Activated naive CD4-positive, alpha-beta T cell treated with anti-CD3 and anti-CD28 coated beads, Interleukin-2, amount 50 U/mL, for 16 hours (primary cell): ENCODE measurements at places on chromosomes 6 and 20.
A peak's percentile ranks its signal among the peaks of the same experiment; 100 is the strongest.

DNA sequence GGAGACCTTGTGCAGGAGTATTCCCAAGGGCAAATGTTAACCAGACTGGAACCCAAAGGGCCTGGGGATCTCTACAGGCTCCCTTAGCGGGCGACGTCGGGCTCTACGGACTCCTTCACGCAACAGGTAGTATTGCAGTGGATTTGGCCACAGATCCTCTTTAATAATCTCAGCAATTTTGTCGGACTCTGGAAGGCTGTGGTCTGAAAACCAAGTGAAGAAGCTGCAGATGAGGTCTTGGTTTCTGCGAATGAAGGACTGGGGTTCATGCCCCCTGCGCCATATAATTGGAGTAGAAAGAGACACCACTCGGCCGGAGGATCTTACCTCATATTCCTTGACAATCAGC lies 1.3 kb downstream of the TSPYL1 start:
- DNase-seq = no peak

- DNase-seq = no peak
Observed at GRCh38 chr6:53546281-53546680, 1.4 kb upstream of the GCLC start.

DNA sequence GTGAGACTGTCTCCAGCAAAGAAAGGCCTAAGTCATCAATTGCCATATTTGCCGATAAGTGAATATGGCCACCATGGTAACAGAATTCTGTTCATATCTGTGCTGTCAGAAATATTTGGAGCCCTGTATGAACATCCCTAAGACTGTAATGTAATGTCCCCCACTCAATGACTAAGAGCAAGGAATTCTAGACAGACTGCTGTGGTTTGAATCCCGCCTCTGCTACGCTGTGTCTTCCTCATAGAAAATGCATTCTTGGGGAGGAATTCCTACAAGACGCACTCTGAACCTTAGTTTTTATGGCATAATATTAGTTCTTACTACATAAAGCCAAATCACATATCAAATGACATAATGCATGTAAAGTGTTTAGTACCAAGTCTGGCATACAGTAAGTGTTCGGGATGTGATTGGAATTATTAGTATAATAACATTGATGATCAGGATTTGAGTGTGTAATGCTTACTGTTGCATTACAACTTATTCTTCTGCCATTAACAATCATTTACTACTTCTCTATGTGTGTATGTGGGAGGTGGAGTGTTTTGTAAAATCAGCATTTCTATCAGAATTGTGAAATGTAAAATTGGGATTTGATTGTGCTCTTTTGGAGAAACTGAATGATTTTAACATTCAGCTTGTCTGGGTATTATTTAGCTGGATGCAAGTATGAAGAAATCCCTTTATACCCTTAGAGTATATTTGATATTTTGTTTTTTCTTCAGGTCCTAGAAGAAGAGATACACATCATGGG lies 103.0 kb downstream of the OLIG3 start:
- DNase-seq = no peak

DNA sequence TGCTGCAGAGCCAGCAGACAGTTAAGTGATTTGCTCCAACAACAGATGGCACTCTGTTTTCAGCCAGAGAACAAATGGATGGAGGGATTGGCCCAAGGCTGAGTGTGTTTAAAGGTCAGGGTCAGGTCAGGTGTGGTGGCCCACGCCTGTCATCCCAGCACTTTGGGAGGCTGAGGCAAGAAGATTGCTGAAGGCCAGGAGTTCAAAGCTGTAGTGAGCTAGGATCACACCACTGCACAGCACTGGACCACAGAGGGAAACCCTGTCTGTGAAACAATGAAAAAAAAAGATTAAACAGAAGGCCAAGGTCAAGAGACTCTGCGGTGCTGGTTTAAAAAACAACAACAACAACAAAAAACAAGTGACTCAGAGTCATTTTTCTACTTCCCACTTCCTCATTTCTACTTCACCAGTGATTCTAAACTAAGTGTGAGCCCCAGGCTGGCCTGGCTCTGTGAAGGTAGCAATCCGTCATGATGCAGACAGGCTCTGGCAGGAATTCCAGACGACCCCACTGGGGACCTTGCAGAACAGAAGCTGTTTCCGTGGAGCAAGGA lies 42.5 kb upstream of the ARMC2 start:
- DNase-seq = no peak

DNA sequence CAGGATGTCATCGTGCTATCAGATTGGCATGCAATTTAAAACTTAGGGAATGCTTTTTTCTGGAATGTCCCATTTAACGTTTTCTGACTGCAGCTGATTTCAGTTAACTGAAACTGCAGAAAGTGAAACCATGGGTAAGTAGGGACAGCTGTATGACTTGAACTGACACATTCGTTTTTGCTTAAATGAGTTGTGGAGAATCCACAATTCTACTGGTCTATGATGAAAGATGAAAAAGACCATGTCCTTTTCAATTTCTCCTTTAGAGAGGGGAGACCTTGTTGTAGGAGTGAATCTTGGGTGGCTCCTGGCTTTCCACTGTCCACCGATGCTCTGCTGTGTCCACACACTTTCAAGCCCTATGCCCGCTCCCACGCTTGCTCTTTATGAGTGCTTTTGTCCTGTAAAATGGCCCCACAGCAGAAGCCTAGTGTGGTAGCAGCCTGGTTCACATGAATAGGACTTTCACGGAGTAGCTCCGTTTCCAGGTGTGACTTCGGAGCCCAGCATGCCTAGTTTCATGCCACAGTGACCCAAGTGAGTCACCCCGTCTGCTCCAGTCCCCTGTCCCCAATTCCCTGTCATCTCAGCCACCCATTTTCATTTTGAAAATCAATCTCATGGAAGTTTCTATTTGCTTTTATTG lies 21.9 kb downstream of the DYNLT1 start:
- no peak for DNase-seq

DNA sequence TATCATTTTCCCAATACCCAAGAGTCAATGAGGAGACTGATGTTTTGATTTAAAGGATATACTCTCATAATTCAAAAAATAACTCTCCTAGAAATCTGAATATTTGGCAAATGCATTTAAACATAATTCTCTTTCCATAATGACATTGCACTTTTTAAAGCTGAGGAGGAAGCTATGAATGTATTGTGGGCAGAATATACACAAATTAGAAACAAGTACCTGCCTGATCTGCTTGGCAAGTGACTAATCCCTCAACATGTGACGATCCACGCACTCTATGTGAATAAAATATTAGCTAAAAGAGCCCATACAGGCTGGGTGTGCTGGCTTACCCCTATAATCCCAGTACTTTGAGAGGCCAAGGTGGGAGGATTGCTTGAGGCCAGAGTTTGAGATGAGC lies 88.3 kb upstream of the CCDC28A start:
- no peak for DNase-seq

- DNase-seq = no peak
Observed at GRCh38 chr6:170057034-170057734, 233.7 kb downstream of the DLL1 start.

GRCh38 chr6:65231616-65232015 lies 475.4 kb downstream of the EYS start:
- no peak for DNase-seq

GRCh38 chr20:50389438-50389807 lies 120.8 kb upstream of the PTPN1 start:
- no peak for DNase-seq

- no peak for DNase-seq
Observed at GRCh38 chr20:62359043-62359490, 8.0 kb downstream of the LAMA5 start.

GRCh38 chr6:24394780-24395437 lies 7.8 kb upstream of the MRS2 start:
- DNase-seq = no peak

GRCh38 chr20:32924781-32925180 lies 66.1 kb downstream of the EFCAB8 start:
- no peak for DNase-seq

GRCh38 chr6:89475634-89476033 lies 42.7 kb downstream of the ANKRD6 start:
- DNase-seq = no peak

DNA sequence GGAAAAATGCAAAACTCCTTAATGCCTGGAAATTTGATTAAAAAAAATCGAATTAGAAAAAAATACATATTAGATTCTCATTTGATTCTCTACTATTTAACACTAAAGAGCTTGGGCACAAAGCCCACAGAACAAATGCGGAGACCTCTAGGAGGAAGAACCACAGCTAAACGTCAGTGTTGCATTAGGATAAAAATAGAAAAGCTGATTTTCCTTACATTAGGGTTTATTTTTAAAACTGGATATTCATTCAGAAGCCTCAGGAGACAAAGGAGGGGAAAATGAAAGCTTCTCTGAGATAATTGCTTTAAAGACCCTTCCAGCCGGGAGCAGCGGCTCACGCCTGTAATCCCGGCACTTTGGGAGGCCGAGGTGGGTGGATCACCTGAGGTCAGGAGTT lies 77.3 kb downstream of the ECT2L start:
- DNase-seq = no peak

GRCh38 chr6:99613409-99613704 lies 6.7 kb downstream of the PRDM13 start:
- DNase-seq = peak; percentile 47

- no peak for DNase-seq
Observed at GRCh38 chr20:53903652-53903987, 166.8 kb downstream of the BCAS1 start.

- no peak for DNase-seq
Observed at GRCh38 chr6:105370351-105370750, 32.5 kb downstream of the PREP start.

- DNase-seq = no peak
Observed at GRCh38 chr6:12170351-12171092, 119.6 kb upstream of the EDN1 start.

- DNase-seq = no peak
Observed at GRCh38 chr20:40325006-40325568, 363.9 kb downstream of the MAFB start.

DNA sequence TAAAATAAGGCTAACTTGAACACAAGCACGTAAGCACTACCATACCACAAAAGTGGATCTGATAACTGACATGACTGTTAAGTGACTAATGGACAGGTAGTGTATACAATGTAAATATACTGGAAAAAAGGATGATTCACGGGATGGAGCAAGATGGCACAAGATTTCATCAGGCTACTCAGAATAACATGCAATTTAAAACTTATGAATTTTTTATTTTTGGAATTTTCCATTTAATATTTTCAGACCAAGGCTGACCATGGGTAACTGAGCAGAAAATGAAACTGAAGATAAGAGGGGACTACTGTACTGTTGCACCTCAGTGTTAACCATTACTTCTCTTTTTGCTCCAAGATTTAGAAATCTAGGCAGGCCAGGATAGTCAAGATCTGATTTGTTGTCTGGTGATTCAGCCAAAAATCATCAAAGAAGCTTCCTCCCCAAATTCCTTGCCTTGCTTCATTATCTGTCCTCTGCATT lies 45.4 kb downstream of the TPBG start:
- DNase-seq = no peak

DNA sequence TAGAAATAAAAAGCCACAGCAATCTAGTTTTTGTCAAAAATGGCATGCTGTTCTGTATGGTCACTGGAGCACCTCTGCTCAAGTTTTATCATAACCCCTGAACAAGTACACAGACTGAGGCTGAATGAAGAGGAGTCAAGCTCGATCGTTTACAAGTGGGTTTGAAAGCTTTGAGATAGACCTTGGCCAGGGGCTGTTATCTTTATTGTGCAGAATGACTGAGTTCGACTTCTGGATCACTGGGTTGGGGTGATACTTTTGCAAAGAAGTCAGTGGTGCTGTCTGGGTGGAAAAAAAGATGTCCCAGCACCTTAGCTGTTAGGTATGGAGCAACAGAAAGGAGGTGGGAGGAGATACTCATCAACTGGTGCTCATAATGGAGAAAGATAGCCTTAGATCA lies 446.0 kb downstream of the HACE1 start:
- no peak for DNase-seq

GRCh38 chr6:169529931-169530751 lies 171.7 kb downstream of the WDR27 start:
- no peak for DNase-seq

DNA sequence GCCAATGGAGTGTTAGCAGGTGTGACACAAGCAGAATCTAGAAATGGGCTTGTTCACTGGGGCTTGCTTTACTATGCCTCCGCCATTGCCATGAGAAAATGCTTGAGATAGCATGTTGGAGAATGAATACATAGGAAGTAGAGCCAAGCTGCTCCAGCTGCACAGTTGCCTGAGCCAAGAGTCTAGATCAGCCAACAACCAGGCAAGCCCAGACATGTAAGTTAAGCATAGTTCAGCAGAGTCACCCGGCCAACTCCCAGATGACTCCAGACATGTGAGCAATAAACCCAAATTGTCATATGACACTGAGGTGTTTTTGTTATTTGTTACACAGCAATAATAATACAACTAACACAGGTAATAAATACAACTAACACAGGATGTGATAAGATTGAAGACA lies 167.9 kb downstream of the HAO1 start:
- DNase-seq = no peak

DNA sequence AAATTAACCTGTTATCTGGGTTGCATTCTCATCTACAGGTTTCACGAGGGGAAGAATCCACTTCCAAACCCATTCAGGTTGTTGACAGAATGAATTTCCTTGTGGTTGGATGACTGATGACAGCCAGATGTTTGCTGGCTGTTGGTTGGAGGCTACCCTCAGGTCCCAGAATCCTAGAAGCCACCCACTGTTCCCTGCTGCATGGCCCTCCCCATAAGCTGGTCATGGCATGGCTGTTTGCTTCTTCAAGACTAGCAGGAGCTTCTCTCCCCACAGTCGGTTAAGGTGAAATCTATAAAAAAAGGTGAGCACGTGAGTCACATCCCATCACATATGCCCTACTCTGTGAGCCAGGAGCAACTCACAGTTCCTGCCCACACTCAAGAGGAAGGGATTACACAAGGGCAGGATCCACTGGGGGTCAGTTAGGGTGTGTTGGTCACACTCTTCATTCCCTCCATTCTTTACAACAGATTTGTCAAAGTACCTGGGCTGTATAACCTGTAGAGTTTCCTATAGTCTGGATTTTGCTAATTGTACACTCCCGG lies 19.5 kb upstream of the RPS10 start:
- no peak for DNase-seq

- peak; percentile 71 for DNase-seq
Observed at GRCh38 chr20:3710703-3711483, 1.5 kb downstream of the SIGLEC1 start.

DNA sequence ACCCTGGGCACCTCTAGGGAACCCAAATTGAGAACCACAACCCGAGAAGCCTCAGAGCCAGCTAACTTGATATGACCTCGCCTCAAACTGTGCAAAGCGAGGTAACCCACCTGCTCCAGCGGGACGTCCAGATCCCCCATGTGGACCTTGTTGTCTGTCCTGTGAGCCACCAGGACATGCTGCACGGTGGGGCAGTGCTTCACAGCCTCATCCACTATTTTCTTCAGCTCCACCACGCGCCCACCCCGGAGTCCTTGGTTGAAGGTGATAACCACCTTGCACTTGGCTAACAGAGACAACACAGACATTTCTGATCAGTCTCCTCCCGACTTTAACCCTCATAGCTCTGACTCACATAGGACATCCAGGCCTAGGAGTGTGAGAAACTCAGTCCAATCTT lies 30.8 kb upstream of the APMAP start:
- DNase-seq = no peak

GRCh38 chr6:52227495-52227894 lies 16.8 kb downstream of the IL17F start:
- peak; percentile 60 for DNase-seq
